T-helper 1 cell (primary cell): ENCODE measurements at places on chromosomes 2 and 18.

- DNase-seq, result no peak
Observed at GRCh38 chr2:10826026-10826425, 13.4 kb upstream of the PDIA6 start.

DNA sequence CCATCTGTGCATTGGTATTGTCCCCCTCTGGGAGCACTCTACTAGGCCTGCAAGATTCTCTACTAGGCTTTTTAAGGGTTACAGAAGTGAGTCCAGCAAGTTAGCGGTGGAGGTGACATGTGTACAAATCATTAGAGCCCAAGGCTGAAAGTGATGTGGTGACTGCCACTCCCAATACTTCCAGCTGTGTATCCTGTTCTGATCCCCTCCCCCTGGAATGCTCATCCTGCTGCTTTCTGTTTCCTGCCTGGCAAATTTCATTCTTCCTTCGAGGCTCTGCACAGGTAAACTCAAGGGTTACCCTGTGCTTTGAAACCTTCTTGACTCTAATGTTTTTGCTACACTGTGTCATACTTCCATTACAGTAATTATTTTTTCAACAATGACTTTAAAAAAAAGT is 258.5 kb upstream of the REV1 start:
- no peak for DNase-seq

- no peak for DNase-seq
Observed at GRCh38 chr2:207042841-207043240, 103.5 kb downstream of the CPO start.

GRCh38 chr2:11786191-11786590 is 39.8 kb downstream of the LPIN1 start:
- DNase-seq, result no peak

GRCh38 chr2:236833501-236834073 is 252.1 kb upstream of the COPS8 start:
- no peak for DNase-seq

GRCh38 chr2:129892360-129892759 is 87.1 kb upstream of the RAB6C start:
- DNase-seq, result no peak

DNA sequence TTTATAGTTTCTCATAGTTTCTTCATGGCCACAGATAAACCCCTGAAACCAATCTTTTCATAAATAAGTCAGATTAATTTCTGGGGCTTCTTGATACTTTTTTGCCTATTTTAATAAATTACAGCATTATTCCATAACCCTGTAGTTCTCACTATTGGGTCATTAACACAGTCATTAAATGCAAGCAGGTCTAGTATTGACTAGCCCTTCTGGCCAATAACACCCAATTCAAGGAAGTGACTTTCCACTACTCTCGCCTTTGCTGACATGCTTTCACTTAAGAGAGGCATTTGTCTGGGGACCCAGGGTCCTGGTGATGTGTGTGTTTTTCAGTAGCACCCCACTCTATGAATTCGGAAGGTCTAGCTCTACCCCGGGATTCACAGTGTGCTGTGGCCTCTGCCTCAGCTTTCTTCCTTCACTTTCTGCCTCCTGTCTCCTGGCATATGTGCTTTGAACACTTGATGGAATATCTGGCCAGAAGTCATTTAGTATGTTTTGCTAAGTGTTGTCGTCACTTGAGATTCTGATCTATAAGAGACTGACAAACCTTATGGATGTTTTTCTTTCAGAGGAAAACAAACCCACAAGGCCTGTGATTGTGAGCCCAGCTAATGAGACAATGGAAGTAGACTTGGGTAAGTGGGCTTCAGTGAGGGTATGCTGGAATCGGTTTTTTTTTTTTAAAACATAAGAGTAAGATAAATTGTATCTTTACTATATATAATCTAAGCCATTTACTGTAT is 18.6 kb upstream of the IL1RL2 start:
- no peak for DNase-seq

GRCh38 chr2:149606251-149606811 is 18.8 kb upstream of the MMADHC start:
- no peak for DNase-seq
